ENCODE measurements at places on chromosomes 7 and 10.

GRCh38 chr10:71984809-71985388 is 20.7 kb downstream of the CHST3 start:
- DNase-seq, result no peak

GRCh38 chr10:70323697-70324338 is 40.0 kb upstream of the NPFFR1 start:
- no peak for DNase-seq

DNA sequence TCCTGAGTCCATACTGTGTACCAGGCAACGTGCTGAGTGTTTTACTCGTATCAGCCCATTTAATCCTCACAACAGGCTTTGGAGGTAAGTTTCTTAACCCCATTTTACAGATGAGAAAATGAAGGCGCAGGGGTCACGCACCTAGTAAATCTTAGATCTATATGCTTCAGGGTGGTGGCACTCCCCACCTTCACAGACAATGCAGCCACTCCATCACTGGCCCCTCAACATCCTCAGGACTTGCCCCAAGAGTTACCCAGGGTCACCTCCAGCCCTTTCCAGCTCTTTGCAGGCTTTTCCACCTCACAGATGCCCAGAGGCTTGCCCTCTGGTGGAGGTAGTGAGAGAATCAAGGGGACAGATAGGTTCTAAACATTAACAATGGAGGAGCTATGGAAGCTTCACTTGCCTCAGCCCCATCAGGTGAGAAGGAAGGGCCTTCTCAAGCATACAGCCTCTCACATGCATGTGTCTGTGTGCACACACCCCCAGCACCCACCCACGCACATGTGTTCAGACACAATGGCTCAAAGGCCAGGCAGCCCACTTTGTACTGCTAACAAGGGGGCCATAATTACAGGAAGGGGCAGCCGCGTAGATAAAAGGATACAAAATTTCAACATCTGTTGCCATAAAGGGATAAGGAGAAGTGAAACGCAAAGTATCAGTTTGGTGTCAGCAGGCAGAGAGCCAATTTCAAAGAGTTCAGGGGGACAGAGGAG is 29.1 kb downstream of the DPCD start:
- DNase-seq, result no peak

DNA sequence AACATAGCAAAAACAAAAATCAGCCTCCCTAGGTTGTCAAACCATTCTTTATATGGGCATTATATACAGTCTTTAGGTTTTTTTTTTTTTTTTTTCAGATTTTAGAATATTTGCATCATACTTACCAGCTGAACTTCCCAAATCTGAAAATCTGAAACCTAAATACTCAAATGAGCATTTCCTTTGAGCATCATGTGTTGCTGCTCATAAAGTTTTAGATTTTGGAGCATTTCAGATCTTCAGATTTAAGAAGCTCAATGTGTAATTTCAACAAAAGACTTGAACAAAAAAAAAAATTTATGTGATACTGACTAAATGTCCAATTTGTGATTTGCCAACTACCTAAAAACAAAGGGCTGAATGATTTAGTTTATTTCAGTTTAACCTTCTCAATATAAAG is 13.6 kb downstream of the FAM3C start:
- DNase-seq, result no peak

DNA sequence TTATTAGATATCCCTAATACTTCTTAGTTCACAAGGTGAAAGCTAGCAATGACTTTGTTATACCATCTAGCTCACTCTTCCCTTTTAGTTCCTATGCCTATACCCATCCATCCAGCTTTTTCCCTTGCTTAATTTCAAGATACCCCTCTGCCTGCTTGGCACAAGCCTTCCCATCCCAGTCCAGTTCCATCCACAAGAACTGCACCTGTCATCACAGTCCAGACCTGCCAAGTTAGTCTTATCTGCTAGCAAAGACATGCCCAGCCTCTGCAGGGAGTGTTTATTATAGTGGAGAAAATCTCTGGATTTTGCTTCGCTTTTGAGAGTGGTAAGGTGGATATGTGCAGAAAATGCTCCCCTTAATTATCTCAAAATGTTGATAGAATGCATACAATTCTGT is 158.2 kb downstream of the ST7 start:
- no peak for DNase-seq

- DNase-seq, result no peak
These were observed 343.3 kb upstream of the AKR1E2 start for GRCh38 chr10:4482659-4483058.

GRCh38 chr7:151623766-151624165 is 104.1 kb upstream of the RHEB start:
- DNase-seq, result no peak

DNA sequence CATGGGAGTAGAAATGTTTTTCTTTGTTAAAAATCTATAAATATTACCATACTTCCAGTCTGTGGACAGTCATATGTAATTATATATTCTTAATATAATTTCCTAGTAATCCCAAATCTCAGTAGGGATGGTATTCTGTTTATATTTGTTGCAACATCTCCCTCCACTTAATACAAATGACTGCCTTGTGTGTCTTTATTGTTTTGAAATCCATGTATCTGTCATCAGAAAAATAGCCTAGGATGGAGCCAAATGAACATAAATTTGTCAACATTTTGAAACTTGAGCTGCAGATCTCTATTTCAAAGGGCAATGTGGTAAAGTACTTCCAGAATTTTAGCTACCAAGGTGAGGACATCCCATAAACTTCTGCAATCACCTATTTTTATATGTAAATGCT is 290.7 kb downstream of the TSPAN12 start:
- DNase-seq, result no peak

DNA sequence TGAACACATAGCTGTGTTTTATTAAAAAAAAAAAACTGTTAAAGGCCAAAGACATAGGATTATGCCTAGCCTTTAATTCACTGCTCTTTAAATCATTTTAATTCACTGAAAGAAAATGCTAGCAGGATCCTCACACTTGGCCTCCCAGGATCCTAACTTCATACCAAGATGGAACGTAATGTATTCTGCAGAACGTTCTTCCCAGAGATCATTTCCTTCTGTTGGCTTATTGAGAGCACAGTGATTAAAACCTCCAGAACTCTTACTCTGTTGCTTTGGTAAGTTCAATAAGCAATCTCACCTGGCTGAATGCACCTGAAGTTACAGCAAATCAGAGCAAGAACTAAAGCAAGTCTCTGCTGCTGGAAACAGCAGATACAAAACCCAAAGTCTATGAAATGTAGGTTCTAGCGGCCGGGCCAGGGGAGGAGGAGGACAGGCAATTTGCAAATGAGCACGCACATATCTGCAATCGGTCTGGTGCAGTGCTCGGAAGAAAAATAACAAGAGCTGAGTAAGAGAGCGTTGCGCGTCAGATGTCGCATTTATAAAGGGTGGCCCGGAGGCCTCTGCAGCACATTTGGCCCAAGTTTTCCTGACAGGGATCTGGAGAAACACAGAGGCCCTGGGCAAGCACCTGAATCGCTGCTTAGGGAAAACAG is 193.9 kb downstream of the FAM107B start:
- no peak for DNase-seq

- DNase-seq, result no peak
These were observed 36.7 kb downstream of the SLIT1 start for GRCh38 chr10:97149079-97149531.

GRCh38 chr7:151491859-151492258 is 27.8 kb downstream of the RHEB start:
- DNase-seq, result peak; percentile 14

DNA sequence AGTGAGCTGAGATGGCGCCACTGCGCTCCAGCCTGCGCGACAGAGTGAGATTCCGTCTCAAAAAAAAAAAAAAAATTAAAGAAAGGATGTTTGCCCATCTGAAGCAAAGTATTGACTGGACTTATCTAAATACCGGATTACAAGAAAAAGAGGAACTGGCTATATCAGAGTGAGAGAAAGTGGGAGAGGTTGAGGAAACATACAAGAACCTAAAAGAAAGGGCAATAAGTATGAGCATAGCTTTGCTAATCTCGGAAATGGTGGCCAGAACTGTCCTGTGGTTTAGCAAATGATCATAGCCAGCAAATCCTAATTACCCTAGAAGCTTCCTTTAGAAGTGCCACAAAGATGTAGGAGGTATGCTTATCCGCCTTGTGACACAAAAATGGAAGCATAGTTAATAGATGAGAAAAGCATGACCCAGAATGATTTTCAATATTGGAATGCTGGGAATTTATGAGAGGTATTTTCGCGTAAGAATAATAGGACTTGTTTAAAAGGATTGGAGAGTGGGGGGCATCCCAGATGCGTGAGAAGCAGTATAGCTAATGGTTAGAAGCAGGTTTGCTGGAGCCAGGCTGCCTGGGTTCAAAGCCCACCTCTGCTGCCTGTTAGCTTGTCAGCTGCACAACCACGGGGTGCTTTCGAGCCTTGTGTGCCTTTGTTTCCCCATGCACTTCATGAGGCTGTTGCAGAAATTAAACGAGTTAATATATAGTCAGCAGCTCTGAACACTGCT is 1.2 kb upstream of the GTPBP4 start:
- DNase-seq, result no peak

DNA sequence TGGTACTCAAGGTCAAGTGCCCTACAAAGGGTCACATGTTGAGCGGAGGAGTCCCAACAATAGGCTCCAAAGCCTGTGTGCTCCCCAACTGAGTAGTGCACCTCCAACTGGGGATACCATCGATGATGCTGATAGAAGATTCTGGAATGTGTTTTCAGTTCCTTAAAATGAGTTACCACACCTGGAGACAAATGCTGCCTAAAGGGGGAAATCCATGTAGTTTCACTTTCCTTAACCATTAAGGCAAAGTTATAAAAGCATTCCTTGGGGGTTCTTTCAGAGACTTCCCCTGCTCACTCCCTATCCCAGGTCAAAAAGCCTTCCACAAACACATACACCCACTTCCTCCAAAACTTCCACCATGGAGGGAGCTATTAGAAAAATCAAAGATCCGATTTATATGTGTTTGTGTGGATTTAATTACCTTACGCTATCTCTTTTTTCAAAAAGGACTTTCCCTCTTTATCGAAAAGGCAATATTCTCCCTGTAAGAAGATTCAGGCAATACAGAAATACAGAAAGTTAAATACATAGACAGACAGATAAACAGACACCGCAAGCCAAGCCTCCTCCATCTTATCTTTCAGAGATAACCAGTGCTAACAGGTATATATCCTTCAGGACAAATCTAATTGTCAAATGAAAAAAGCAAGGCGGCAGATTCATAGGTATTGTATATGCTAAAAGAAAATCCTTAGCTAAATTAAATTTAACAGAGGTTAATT is 135.9 kb upstream of the ASAH2 start:
- no peak for DNase-seq

DNA sequence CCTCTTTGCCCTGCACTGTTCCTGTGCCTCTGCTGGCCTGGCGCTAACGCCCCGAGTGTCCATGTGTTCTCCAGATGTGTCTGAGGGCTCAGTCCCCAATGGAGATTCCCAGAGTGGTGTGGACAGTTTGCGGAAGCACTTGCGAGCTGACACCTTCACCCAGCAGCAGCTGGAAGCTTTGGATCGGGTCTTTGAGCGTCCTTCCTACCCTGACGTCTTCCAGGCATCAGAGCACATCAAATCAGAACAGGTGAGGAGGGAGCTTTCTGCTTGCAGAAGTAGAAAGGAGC is 60.9 kb downstream of the PAX2 start:
- DNase-seq, result no peak

DNA sequence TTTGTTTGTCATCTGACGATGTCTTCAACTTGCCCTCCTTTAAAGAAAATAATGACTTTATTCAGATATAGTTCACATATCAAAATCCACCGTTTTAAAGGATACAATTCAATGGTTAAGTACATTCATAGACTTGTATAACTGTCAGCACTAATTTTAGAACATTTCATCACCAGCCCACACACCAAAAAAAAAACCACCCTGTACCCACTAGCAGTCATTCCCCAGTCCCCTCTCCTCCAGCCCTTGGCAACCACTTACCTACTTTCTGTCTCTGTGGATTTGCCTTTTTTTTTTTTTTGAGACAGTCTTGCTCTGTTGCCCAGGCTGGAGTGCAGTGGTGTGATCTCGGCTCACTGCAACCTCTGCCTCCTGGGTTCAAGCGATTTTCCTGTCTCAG is 5.3 kb upstream of the HILPDA start:
- DNase-seq, result no peak

DNA sequence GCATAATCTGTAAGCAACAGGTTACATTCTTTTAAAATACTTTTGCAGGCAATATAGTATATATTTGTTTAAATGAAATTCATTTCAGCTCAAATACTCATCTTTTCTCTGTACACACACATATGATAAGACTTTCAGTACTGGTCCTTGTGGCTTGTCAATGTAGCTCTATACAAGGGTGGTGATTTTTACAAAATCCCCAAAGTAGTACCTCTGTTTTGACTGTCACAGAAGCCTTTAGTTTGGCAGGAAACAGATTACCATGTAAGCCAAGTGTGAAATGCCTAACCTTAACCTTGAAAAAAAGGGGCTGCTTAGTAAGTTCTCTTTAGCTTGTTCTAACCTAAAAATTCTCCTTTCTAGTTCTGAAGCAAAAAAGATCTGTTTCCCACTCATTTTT is 87.9 kb downstream of the KCND2 start:
- no peak for DNase-seq

DNA sequence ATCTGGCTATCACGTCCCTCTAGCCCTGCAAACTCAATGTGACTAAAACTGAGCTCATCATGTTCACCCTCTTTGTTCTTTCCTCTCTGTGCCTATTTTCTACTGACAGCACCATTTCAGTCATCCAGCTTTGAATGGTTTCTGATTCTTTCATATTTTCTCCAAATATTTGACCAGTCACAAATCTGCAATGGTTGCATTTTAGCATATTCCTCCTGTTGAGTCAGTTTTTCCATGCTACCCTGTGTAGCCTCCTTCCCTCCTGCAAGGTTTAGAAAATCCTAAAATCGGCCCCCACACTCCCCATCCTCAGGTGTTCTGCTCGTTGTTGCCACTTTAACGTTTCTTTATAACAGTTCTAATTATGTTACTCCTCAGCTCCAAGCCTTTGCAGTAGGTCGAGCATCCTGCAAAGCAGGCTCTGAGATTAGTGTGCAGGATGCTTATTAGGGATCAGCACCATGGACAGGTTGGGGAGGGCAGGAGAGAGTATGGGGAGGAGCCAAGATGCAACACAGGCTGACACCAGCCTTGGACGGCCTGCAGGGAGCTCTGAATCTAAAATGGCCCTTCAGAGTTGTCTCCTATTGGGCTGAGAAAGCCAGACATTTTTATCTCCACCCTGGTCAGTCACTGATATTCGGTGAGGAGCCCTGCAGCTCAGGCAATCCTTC is 531.0 kb upstream of the COBL start:
- DNase-seq, result no peak

- DNase-seq, result no peak
These were observed 67.7 kb downstream of the TACR2 start for GRCh38 chr10:69348816-69349541.

DNA sequence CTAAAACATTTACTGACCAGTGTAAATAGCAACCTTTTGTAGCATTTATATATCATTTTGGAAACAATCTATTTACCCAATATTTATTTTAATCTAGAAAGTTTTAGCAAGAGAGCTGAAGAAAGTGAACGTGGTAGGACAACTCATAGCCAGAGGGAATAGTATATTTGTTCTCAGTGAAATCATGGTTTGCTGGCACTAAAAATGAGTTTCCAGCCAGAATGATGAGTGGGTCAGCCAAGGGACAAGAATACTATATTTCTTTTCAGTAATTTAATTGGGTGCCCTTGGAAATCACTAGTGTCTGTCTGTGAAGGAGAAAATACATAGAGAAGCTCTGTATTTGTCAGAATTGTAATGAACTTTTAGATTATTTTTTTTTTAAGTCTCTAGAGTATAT is 74.9 kb downstream of the MINPP1 start:
- no peak for DNase-seq
